NCI-H1105 treated with DMSO at 0.1 percent for 48 hours (cell line): ENCODE measurements at places on chromosomes 11 and 22.

GRCh38 chr22:27751277-27752070 is 50.1 kb downstream of the MN1 start:
- DNase-seq, result no peak

DNA sequence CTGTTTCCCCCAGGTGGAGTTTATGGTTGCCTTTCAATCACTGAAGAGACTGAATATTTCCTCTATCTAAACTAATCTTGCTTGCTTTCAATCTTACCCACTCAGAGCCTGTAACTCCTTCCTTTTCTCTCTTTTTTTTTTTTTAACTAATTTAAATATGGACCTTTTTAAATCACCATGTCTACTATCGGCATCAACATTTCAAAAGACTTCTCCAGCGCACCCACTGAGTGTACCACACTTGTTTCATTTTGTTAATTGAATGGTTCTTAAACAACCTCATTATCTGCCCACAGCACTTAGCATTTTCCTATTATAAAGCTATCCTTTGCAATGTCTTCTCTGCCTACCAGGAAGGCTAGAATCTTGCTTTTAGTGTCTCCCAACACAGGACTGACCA is 1212.5 kb downstream of the LRRC4C start:
- DNase-seq, result no peak

- DNase-seq, result no peak
These were observed 37.1 kb downstream of the IGHMBP2 start for GRCh38 chr11:68940651-68941323.

- DNase-seq, result no peak
These were observed 30.9 kb downstream of the EIF3F start for GRCh38 chr11:8017894-8018483.
